ENCODE measurements at places on chromosomes 7 and 10.

DNA sequence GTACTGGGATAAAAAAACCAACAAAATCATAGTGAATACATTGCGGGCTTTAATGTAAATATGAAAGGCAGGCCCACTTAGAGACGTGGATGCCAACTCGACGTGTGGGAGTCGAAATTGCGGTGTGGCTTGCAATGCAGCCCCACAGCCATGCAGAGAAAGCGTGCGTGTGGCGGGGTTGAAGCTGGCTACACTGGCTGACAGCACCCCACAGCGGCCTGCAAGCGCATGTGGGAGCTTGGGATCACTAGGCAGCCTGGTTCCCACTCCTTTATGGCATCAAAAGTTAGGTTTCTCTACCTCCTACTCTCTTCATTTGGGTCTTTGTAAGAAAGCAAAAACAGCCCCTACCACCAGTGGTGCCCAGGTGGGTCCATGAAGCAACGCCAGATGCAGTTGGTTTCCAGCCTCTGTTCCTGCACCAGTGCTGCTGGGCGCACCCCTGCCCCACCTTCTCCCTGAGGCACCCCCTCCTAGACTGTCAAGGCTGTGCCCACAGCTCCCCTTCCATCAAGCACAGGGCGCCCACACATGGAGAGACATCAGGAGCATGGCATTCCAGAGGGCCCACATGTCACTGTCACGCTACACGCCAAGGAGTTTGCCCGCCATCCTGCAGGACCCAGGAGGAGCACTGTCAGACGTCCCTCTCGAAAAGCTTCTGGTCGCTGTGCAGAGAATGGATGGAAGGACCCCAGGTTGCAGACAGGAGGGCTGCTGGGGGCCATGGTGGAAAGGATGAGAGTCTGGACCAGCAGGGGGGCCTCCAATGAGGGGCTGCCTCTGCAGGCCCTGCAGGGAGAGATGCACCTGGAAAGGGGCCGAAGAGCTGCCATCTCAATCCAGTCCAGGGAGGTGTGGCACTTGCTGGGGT lies 142.9 kb downstream of the PAXIP1 start:
- no peak for DNase-seq

DNA sequence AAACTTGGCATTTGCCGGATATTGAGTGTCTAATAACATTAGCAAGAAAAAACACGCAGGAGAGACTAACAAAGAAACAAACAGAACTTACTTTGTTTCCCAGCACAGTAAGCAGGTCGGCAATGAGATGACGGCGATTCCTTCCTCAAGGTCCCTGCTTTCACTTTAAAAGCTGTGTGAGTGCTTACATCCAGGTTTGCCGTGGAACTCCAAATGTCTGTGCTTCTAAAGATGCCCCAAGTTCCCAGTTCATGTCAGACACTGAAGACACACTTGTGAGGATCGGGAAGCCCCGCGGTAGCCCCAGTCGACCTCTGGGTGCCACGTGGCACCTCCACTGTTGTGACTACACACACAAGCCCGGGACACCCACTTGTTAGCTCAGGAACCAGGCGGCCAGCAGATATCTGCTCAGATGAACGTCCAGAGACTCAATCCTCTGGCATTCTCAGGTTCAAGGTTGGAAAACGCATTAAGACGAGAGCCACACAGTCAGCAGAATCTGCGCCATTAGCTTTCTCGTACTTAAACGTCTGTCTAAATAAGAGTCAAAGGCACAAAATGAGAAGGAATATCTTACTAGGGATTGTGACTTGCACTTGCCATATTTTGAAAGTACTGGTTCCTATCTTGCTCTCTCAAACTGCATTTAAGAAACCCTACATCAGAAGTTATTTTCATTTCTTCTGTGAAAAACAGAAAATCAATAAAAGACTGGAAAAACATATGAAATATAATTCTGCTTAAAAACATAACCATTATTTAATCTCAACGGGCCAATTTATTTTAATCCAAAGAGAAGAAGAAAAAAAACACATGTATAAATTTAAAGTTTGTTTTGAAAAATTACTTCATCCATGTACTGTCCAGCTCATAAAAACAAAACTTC lies 207.6 kb upstream of the KLF14 start:
- peak; percentile 65 for DNase-seq

- DNase-seq: peak; percentile 11
Measured at GRCh38 chr7:93920496-93921182, 896 bp upstream of the GNG11 start.

DNA sequence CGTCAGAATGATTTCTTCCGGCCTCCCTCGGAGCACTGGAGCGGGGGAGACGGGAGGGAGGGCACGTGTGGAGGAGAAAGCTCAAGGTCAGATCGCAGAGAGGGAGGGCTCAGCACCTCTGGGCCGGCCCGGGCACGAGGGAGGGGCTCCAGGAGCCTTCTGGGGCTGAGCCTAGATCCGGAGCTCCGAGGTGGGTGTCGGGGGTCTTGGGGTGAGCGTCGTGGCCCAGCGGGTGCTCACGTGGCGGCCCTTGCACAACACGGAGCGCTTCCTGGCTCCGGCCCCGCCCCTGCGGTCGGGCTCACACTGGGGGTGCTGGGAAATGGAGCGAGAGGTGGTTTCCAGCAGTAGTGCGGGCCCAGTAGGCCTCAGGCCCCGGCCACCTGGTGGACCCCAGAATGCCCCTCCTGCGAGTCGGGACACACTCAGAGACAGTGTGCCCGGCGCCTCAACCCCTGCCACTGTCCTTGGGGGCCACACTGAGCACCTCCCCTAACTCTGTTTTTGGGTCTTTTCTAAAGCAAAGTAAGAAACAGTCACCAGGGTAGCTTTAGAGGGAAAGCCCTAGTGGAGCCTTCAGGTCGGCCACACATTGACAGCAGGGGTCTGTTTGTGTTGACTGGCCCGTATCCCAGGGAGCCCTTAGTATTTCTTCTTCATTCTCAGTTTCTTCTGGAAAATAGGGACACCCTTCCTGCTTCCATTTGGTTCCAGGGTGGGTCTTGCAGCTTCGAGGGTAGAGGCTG lies 798 bp downstream of the PPIF start:
- DNase-seq: peak; percentile 67

DNA sequence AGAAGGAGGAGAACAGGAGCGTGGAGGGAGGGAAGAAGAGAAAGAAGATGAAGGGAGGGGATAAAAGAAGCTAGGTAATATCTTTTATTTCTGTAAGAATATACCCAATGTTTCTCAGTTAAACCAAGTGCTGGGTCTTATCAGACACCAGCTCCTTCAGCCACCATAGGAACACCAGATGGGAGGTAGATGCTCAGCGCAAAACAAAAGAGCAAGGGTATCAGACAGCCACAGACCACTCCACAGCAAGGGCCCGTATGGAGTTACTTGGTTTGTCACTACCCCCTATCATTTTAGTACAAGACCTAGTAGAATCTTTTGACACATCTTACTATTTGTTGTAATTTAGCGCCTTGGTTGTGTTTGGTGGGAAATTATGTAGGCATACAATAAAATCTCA lies 65.9 kb upstream of the FAM133B start:
- no peak for DNase-seq
